DMS79 (cell line): ENCODE measurements at places on chromosomes 7 and 10.

DNA sequence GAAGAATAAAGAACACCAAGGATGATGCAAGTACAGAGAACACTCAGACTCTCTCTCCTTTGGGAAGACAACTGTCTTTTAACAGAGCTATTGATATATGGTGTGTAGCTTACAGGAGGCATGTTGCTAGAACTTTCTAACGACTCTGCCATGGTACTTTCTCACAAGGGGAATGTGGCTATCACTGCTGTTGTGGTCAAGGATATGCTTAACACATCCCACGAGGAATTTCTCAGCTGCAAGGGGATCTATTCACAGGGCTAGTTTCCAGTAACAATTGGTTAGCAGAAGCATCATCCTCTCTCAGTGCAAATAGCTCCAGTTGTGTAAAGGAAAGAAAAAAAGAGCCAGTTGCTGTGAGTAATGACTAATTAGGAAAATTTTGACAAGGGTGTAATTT is 826.0 kb downstream of the SORCS1 start:
- no peak for DNase-seq

DNA sequence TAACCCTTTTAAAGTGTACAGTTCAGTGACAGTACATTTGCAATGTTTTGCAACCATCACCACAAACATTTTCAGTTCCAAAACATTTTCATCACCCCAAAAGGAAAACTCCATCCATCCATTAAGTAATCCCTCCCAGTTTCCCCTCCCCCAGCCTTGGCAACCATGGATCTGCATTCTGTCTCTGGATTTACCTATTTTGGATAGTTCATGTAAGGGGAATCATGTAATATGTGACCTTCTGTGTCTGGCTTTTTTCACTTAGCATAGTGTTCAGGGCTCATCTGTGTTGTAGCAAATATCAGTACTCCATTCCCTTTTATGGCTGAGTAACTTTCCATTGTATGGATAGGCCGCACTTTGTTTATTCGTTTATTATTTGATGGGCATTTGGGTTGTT is 13.0 kb downstream of the PALD1 start:
- no peak for DNase-seq

- no peak for DNase-seq
These were observed 115.1 kb upstream of the RET start for GRCh38 chr10:42961796-42962109.

DNA sequence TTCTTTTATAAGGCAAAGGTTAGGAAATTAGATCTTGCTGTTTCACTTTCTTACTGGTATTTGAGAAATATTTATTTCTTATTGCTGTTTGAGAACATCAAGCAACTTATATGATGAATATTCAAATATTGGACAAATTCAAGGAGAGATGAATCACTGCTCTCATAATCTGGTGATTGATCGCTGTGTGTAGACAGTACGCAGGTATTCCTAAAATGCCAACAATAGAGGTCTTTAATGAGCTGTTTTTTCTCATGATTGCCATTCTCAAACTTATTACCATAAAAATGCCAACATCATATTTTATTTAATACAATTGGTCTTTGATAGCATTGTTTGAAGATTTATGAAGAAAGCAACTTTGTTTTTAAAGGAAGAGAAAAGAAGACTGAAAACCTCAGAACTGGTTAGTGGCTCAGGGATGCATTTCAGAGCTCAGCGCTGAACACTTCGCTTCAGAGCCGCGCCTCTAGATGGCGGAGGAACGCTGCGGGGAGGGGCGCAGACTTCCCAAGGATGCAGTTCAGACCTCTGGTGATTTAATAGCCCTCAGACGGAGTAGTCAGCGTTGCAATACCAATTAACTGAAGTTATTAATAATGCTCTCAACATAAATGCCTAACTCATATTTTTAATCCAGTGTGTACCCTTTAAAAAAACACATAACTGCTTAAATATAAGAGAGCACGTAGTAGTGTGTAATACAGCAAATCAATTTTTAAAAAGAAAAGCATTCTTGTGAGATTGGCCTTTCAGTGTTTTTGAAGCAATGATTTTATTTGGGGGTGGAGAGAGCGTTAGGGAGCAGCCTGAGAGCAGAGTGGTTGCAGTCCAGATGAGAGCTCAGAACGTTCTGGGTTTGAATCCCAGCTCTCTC is 38.5 kb upstream of the STEAP4 start:
- no peak for DNase-seq

DNA sequence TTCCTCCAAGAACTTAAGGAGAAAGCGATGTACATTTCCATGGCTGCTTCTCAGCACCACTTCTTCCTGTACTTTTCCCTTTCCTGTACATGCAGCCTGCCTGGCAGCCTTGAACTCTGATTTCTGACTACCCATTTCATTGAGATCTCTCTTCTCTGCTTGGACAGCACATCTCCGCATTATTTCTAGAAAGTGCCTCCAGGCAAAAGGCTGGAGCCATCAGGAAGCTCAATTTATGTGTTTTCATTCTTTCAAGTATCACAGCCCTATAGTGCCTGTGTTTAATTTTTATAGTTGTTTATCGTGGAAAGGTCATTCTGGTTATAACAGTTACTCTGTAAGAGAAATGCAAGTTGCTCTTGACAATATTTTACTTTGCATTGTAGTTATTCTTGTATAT is 688.0 kb upstream of the ANKRD30A start:
- no peak for DNase-seq

DNA sequence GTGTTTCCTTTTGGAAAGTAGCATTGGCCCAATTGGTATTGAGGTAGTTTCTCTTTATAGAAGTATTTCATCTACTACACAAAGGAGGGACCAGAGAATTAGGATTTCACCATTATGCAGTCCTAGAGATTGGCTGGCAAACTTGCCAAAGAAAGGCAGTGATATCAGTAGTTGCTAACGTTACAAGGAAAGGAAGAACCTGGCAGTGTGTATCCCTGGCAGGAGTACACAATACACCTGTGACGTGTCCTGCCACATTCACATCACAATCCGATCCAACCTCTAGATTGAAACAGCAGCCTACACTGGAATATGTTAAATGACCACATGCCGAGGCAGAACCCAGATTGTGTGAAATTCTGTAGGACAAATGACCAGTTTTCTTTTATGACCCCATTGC is 81.7 kb downstream of the CACNB2 start:
- DNase-seq = no peak

DNA sequence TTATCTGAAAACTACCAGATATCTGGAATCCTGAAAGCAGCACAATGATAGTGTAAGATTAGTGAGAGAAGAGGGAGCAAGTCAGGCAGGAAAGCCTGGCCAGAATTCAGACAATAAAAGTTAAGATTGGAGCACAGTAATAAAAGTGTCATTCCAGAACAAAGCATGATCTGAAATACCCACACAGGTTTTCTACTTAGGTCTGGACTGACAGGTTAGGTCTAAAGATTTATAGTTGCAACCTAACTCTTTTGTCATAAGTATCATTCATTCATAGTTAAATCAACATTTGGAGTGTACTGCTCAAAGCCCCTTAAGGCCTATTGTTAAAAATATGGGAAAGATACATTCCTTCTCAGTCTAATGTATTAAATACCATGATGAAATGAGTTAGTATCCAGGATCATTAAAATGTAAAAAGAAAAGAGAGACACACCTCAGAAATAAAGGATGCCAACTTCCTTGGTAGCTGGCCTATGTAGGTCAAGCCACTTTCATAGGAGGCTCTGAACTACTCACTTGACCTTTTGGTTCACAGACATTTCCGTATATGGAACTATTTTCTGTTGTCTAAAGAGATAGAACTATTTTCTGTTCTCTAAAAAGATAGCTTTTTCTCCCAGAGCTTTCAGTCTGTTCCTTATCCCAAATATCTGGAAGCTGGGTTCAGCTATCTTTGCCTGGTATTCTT is 105.2 kb downstream of the FAS start:
- no peak for DNase-seq

DNA sequence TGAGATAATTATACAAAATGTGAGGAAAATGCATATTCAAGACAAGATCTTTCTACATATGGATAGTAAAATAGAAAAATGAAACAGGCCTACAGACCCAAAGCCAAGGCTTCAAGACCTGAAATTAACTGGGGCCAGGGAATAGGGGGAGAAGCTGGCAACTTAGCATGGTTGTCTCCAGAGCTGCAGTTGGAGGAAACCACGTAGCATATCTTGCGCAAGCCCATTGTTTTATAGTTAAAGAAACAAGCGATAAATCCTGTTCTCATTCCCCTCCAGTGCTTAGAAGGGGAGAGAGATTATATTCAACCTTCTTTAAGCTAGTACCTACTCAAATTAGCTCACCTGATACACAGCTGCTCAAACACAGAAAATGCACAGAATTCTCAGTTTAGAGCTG is 197.1 kb downstream of the SORCS1 start:
- no peak for DNase-seq

- no peak for DNase-seq
These were observed 109.4 kb downstream of the SLC25A13 start for GRCh38 chr7:96212474-96212873.

- no peak for DNase-seq
These were observed 347.9 kb downstream of the WDR11 start for GRCh38 chr10:121199081-121199480.

- no peak for DNase-seq
These were observed 152.7 kb downstream of the SKIDA1 start for GRCh38 chr10:21372651-21373410.

DNA sequence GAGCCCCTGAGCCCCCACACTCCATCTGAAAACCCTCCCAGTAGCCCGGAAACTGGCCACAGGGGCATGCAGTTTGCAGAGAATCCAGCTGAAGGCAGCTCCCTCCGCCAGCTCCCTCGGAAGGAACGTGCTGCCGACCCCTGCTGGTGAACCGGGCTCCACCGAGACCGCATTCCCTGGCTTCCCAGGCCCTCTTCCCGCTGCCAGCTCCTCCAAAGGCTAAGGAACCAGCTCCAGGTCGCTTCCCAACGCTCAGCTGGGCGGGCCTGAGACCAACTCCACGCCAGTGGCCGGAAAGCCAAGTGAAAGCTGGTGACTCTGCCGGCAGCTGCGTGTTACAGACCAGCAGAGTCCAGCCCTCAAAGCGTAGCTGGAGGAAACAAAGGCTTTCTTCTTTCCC is 35.8 kb downstream of the GPER1 start:
- no peak for DNase-seq
